ENCODE measurements at places on chromosomes 4 and X.
A peak's percentile ranks its signal among the peaks of the same experiment; 100 is the strongest.

GRCh38 chr4:42761804-42762203, 104.9 kb upstream of the ATP8A1 start:
- DNase-seq = no peak

GRCh38 chrX:115518113-115518512, 42.9 kb upstream of the PLS3 start:
- DNase-seq = no peak

- peak; percentile 48 for DNase-seq
Measured at GRCh38 chrX:40098264-40099054, 701 bp upstream of the BCOR start.

DNA sequence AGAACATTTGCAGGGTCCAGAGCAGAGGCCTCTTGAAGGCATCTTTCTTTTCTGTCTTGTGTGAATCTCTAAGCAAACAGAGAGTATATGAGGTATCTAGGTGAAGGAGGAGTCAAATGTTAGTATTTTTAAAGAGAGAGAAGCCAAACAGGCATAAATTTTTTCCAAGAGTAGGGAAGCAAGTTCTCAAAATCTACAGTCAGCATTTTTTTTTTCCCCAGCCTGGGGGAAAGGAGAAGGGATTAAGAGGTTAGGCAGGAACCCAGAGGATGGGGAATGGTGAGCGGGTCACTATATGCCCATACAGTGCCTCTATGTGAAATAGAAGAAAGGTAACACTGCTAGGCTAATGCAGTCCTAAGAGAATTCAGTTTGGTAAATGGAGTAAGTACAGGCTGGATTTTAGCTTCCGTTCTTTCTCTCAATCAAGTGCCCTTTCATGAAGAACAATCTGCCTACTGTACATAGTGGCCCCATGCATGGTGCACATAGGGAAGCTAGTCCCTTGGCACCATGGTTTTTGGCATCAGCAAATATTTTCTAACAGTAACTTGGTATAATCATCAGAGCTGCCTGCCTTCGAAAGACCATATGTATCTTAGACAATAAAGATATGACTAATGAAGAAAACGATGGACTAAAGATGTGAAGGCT, 163.1 kb upstream of the MAB21L2 start:
- DNase-seq = no peak

DNA sequence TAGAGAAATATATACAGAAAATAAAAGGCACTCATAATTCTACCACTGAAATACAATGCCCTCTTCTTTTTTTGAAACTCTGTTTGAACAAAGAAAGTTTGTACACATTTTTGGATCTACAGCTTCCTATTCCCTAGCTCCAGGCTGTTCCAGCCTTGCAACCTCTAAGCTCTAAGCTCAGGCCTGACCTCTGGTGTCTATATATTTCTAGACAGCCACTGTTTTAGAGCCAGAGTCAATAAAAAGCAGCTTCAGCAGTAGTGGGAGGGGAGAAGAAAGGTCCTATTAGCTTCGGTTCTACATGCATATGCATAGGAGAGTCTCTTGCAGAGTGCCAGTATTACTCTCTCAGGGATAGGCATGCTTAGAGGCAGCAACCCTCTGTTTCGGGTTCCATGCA, 39.7 kb downstream of the CLDN2 start:
- peak; percentile 0 for DNase-seq

DNA sequence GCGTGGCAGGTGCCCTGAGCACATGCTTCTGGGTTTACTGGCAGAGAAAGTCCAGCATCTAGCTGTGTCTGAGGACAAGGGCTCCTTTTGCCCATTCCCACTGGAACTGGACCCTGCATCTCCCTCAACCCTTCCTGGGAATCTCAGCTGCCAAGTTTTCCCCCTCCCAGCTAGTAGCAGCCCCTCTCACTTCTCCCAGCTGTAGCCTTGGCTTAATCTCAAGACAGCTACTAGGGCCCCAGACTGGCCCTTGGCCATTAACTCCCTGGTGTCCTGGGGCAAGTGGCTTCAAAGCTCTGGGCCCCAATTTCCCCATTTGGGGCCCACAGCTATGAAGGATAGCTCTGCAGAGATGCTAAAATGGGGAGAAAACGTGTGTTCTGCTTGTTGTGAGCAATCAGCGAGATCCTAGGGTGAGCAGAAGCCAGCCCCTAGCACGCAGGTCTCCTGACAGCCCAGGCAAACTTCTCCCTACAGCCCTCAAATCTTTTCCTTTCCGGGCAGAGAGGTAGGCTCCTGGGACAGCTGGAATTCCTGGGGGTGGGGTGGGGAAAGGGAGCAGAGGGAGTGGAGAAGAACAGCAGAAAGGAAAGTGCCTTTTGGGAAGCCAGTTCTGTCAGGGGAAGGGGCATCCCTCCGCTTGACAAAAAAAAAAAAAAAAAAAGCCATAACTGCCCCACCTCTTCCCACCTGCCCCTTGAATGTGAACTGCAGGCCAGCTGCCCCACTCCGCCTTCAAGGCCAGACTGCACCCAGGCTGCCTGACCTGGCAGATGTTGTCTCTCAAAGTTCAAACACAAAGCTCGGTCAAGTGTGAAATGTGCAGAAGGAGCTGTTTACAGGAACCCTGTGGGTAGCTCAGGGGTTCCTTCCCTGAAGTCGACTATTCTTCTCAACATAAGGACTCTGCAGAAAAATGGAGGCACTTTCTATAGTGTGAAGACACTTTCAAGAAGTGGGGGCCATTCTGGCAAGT, 16.6 kb downstream of the FGD1 start:
- no peak for DNase-seq

GRCh38 chr4:165288639-165289422, 38.6 kb upstream of the MSMO1 start:
- peak; percentile 52 for DNase-seq

DNA sequence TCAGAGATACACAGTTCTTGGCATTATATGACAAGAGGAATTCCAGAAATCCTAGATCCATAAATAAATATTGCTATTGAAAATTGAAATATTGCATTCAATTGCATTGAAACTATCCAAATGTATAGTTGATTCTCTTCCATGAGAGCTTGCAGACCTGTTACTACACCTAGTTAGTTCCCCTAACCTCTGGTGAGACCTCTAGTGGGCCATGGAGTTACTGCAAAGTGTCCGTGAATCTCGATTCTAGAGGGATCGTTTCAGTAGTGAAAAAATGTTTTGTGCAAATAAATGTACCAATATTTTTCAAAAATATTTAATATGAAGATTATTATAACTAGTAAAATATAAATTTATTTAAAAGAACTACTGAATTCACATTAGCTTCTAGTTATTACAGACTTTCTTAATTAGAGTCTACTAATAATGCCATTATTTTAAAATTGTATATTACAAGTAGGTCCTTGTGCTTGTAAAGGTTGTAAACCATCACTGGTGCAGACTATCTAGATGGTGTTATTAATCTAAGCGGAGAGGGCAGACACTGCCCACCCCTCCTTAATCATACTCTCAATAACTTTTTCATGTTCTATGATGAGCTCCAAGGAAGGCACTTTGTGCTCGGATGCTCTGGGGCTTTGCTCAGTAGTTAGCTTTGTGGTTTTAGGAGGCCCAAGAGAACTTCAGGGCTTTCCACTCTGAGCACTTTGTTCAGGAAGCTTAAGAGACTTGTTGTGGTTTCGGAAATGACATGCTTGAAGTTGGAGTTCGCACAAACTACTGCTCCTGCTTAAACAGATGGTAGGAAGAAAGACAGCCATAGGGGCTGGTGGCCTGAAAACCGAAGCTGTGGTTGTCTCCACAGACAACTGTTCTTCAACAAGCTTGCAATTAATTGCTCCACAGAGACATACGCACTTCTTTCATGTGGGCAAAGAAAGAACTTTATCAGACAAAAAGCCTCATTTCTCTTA, 42.8 kb downstream of the IL21 start:
- DNase-seq = peak; percentile 97

- DNase-seq = peak; percentile 24
Measured at GRCh38 chrX:151753313-151754046, 18.9 kb downstream of the CNGA2 start.

DNA sequence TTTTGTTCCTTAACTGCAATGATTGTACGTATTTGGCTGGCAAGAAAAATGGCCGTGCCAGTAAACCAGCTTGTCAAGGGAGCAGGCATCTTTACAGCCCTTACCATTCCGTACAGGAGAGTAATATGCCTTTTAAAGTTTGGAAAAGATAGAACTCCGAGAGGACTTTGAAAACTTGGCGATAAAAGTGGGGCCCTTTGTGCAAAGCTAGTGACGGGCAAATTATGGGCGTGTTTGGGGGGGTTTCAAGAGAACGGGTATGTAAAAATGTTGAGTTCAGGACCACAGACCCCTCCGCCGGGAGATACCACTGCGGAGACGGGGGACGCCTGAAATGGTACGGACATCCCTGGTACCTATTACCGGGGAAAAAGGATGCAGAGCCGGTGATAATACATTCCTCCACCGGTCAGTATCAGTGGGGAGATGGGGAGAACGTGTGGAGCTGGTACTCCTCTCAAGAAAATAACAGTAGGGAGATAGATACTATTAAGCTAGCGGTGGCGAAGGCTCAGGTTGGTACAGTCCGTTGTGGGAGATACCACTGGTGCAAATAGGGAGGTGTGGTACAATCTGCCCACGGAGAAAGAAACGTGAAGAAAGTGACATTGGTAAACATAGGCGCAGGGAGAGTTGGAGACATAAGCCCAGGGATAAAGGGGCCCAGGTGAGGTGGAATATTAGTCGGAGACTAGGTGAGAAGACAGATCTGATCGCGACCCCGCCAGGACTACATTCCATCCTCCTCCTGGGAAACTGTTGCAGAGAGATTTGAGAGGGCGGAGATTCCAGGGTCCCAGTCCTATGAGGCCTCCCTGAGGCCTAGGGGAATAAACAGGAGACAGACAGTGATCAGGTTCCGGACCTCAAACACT, 14.5 kb downstream of the SPACA5 start:
- DNase-seq = peak; percentile 61

- no peak for DNase-seq
Measured at GRCh38 chrX:85244450-85245211, 840 bp downstream of the ZNF711 start.

DNA sequence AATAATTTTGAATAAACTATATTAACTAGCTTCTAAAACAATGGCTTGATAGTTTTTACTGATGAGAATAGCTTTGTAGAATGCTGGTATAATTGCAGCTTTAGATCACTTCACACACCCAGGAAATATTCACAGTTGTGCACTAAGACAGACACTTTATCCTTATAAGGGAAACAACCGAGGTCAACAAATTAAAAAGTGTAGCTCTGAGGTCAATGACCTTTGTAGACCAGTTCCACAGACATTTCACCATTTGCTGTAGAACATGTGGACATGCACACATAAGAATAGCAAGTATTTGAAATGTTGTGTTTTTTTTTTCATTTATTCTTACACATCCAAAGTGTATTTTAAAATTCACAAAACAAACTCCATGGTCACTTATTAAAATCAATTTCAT, 76.0 kb upstream of the MCF2 start:
- DNase-seq = no peak

GRCh38 chr4:185339941-185340340, 55.8 kb downstream of the LRP2BP start:
- DNase-seq = no peak

- DNase-seq = no peak
Measured at GRCh38 chr4:142265536-142265935, 580.6 kb downstream of the INPP4B start.

- DNase-seq = no peak
Measured at GRCh38 chr4:5024673-5025072, 5.4 kb upstream of the CYTL1 start.

DNA sequence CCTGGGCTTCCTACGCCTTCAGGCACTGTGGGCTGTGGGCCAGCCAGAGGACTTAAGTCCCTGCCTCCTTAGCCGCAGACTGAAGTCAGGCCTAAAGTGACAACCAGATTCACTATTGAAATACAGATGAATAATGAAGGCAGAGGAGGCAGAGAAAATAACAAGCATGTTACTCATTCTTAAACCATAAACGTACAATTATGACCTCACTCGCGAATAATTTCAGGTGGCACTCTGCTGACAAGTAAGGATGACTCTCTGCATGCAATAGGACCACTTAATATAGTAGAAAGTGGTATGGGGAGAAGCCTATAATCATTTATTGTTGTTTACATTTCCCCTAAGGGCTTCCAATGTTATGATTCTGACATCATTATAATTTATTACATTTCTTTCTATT, 409.2 kb upstream of the FGF13 start:
- no peak for DNase-seq

GRCh38 chr4:118936406-118936805, 47.8 kb downstream of the SYNPO2 start:
- DNase-seq = no peak

- no peak for DNase-seq
Measured at GRCh38 chr4:114698231-114698630, 99.6 kb downstream of the UGT8 start.

- no peak for DNase-seq
Measured at GRCh38 chr4:154727540-154727939, 16.3 kb upstream of the LRAT start.

DNA sequence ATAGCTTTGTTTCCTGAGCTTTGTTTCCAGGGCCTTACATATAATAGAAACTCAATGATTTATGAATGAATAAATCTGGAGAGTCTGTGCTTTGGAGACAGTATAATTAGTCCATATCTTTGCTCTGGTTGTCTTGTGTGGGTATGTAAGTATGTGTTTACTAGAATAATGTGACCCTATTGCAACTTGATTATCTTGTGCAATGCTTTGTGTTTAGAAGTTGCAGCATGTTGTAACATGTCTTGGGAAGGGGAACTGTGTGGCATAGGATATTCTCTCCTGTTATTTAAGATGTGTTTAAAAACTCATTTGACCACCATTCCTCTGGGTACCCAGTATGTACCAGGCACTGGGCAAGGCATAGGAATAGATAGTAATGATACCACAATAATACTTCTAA, 6.1 kb downstream of the SPATA18 start:
- peak; percentile 56 for DNase-seq

DNA sequence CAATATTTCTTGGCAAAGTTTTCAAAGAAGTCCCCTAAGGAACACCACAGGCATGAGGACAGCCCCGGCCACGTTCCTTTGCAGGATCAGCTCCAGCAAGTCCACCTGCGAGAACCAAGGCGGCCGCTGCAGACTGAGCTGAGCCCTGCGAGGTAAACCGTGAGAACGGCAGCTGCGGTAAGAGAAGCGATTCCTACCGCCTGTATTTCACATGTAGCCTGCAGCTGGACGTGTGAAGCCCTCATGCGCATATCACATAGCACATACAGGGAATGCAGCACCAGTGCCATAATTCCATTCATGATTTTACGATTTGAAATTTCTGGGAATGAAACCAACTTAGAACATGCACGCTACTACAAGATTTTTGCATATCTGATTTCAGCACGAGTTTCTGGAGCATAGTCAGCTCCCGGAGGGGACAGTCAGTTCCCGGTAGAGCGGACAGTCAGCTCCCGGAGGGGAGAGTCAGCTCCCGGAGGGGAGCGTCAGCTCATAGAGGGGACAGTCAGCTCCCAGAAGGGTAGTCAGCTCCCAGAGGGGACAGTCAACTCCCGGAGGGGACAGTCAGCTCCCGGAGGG, 41.7 kb downstream of the FGFRL1 start:
- no peak for DNase-seq
